ENCODE measurements at places on chromosomes 11 and 22.

DNA sequence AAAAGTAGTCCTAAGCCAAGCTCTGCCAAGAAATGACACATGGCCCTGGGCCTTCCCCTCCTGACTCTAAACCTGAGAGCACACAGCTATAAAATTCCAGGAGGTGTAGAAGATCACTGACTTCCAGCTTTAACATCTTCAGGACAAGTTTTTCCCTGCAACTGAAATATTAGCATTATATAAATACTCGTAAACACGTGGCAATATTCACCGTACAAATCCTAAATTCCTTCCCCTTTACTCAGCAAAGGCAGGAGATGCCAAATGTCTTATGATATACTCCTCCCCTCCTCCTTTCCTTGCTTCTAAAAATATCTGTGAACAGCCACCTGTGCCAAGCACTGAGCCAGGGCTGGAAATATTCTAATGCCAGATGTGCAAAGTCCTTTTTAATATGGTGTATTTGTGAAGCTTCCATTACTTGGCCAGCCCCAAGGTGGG lies 194.0 kb downstream of the LARGE1 start:
- no peak for DNase-seq

DNA sequence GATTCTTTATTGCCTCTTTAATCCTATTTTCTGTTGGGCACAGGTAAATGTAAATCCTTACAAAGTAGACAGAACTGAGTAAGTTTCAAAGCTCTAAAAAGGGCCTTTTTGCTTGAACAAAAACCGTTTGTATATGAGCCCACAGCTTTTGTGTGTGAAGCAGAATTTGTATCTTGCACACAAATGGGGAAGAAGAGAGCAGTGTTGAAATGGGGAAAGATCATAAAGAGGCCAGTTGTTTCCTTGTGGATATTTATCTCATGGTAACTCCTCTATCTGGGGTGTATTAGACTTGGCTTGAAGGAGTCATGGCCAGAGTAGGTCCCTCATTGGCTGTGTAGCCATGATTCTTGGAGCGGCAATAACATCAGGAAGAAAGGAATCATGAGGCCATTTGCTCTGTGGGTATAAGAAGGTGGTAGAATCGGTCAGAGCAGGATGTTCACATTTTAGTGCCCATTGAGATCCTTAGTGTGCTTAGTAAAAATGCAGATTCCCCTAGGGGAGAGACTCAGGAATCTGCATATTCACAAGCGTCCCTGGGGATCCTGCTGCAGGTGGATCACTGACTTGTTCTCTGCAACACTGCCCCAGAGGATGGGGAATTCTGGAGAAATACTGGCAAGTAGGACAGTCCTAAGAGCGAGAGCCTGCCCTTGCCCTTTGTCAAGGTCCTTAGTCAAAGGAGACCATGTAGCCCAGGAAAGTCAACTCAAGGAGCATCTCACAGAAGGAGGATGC lies 126.5 kb downstream of the LDLRAD3 start:
- no peak for DNase-seq

GRCh38 chr11:44528103-44528502 lies 37.4 kb upstream of the CD82 start:
- DNase-seq, result no peak

- no peak for DNase-seq
Observed at GRCh38 chr22:33321466-33321865, 263.3 kb upstream of the SYN3 start.

GRCh38 chr11:69745201-69745600 lies 29.9 kb downstream of the FGF4 start:
- no peak for DNase-seq

- no peak for DNase-seq
Observed at GRCh38 chr11:78289552-78290292, 101.0 kb downstream of the USP35 start.

DNA sequence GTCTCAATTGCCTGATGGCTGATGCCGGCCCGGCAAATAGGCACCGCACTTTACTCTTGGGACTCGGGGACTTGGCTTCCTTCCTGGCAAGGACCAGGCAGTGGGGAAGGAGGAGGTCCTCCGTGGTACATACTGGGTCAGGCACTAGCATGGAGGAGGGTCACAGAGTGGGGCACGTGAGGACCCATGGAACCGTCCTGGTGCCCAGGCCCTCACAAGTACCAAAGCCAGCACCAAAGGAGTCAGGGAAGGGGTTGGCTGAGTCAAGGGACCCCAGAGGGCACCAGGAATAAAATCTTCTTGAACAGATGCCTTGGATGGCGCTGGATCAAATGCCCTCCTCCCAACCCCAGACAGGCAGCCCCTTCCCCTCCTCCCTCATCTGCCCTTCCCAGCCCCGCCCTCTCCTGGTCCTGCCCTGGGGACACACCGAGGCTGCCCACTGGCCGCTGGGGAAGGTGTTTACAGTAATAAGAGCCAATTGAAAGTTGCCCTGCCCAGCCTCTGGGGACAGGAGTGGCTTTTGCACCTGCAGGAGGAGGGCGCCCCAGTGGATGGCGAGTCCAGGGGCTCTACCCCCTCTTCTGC lies 5.6 kb upstream of the CARNS1 start:
- DNase-seq, result peak; percentile 25

DNA sequence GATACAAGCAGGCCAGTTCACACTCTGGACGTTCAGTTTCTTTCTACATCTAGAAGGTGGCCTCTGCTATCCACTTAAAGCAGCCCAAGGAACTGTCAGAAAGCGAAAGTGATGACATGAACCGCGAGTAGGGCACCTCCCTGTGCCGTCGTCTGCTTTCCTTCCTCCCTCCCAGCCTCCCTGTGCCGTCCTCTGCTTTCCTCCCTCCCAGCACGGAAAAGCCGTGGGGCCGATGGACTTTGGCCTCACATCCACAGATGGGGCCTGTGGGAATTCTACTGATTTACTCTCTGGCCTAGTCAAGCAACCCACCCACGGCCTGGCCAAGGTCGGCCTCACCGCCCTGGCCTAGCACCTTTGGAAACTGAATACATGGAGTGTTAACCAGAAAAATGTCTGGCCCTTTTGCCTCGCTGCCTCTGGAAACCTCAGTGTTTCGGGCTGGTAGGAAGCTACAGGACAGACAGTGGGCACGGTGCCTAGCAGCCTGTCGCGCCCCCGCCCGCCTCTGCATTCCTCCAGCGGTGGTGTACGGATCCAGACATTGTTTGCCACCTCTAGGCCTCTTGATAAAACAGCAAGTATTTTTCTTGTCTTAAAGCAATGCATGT lies 14.2 kb downstream of the PEX26 start:
- DNase-seq, result no peak

DNA sequence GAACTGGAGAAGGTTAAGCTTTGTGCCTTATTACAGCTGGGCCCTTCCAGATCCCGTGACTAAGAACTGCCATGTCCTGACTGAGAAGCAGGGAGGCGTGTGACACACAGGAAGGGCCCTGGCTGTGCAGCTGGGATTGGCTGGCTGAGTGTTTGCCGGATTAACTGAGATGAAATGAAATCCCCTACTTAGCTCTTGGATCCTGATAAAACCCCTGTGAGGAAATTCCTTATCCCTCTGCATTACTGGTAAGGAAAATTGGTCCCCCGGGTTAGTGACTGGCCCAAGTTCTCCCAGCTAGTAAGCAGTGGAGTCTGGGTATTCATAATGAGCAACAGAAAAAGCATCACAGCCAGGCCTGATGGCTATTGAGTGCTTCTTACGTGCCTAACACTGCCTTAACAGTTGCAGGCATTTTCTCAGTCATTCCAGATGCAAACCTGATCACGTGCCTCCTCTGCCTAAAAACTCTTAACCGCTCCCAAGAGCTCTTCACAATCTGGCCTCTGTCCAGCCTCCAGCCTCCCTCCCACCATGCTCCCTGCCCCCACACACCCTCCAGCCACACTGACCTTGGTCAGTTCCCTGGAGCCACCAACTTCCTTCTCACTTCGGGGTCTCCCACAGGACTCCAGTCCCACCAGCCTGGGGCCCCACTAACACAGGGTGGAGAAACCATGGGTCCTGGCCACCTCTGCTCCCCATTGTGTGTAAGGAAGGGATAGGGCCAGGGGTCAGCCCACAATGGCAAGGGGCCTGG lies 37.8 kb downstream of the ARRB1 start:
- DNase-seq, result no peak

DNA sequence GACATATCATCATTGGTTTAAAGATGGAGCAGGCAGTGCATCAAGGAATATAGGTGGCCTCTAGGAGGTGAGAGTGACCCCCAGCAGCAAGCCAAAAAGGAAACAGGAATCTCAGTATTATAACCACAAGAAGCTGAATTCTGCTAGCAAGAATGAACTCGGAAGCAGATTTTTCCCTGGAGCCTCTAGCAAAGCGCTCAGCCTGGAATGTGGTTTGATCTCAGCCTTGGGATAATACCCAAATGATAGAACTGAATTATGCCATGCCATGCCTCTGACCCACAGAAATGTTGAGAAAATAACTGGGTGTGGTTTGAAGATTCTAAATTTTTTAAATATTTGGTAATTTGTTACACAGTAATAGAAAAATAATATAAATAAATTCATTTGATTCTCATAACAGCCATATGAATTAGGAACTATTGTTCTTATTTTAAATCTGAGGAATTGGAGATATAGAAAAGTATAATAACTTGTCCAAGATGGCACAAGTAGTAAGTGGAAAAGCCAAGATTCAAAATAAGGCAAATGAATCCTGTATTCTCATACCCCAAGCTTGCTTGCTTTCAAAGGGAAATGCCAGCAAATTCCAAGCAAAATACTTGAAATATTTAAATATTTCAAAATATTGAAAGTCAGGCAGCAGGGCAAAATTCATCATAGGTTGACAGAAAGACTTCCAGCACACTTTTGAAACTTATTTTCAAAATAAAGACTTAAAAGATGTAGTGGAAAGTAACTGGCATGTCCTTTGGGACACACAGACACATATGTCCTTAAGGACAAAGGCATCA lies 567.4 kb downstream of the KCNA4 start:
- DNase-seq, result no peak

- no peak for DNase-seq
Observed at GRCh38 chr22:46522797-46523196, 14.6 kb downstream of the CELSR1 start.

GRCh38 chr22:20764729-20765128 lies 9.2 kb upstream of the SERPIND1 start:
- no peak for DNase-seq

DNA sequence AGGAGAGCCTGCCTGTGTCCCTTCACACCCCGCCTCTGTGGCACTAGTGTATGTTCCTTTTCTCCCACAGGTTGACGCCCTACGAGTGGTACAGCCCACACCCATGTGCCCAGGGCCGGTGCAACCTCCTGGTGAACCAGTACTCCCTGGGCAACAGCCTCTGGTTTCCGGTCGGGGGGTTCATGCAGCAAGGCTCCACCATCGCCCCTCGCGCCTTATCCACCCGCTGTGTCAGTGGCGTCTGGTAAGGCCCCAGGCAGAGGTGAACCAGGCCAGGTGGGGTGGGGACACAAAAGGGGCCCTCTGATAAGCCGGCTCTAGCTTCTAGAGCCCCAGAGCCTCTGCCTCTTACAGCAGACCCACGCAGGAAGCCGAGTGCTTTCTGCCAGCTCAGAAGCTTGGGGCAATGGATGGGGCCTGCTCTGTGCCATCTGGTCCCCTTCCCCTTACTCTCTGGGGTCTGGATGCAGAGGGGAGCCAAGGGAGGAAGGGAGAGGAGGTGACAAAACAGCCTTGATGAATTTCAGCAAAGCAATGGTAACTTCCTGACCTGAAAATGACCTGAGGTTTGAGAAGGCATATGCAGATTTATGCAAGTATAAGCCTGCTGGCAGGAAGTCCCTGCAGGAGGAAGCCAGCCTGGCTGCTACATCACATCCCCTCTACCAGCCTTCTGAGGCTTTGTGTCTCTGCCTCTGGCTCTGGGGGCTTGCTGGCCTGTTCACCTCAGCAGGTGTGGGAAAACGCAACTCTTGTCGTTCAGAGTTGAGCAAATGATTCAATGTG lies 67.0 kb upstream of the TBCEL start:
- no peak for DNase-seq

DNA sequence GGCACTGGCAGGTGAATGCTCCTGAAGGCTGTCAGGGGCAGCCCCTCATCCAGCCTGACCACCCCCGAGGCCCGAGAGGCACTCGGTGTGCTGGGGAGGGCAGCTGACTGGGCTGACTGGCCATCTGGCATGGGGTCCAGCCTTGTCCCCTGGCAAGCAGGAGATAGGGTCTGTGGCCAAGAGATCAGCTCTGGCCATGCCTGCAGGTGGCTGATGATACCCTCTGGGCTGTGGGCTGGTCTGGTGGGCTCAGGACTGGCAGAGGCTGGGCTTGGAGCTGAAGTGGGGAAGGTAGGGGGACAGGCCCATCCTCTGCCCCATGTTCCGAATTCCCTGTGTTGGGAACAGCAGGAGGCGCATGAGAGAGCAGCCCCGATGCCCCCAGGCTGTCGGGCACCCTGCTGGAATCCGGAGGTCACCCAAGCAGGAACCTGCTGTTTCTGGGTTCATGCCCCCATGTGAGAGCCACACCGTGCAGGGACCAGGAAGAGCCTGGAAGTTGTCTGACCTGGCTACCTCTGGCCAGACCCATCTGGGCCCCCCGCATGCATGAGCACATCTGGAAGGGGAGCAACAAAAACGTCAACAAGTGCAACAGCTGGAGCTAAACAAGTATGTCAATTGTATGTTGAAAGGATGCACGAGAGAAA lies 527.0 kb downstream of the TBC1D22A start:
- no peak for DNase-seq

DNA sequence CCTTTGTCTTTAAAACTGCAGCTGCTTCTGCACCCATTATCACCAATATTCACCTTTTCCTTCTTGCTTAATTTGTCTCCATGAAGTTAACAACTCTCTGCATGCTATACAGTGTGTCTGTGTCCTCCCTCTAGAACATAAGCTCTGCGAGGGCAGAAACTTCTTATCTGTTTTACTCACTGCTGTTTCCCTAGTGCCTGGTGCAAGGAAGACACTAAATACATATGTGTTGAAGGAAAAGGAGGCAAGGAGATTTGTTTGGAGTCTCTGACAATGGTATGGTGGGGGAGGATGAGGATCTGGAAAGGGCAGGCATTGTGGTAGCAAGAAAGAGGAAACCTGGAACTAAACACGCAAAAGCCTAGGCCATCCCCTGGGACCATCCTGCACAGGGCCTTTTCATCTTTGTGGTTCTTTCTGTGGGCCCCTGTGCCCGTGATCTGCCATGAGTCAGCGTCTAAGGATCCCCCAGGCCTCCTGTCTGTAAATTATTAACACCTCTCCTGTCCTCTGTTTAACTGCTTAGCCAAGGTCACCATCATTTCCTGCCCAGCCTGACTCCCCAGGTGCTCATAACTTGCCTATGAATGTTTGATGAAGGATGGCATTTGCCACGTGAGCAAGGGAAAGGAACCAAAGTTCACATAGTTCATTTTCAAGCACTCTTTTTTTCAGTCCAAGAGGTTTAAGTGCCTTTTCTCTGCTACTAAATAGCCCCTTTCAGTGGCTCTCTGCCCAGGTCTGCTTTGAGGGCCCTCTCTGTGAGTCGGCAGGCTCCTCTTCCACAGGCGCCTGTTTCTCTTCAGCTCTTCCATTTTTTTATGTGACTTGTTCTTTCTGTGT lies 131.1 kb downstream of the RASSF10 start:
- DNase-seq, result no peak

DNA sequence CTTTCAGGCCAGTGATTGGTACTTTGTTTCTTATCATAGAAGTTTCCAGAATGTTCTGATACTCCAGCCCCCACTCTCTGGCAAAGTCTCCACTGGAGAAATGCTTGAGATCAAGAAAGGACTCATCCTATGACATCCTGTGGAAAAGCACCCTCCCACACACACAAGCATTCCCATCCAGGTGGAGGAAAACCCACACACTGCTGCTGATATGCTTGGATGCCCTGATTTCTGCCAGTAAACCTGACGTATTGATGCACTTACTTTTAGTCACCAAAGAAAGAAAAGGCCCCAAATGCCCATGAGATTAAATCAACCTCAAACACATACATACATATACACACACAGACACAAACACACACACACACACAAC lies 9.2 kb upstream of the SLC5A12 start:
- no peak for DNase-seq

- DNase-seq, result no peak
Observed at GRCh38 chr11:4105916-4106315, 11.3 kb downstream of the RRM1 start.

Measured in germinal center (tissue), 1 donor.